ENCODE measurements at places on chromosomes 3 and 15.

DNA sequence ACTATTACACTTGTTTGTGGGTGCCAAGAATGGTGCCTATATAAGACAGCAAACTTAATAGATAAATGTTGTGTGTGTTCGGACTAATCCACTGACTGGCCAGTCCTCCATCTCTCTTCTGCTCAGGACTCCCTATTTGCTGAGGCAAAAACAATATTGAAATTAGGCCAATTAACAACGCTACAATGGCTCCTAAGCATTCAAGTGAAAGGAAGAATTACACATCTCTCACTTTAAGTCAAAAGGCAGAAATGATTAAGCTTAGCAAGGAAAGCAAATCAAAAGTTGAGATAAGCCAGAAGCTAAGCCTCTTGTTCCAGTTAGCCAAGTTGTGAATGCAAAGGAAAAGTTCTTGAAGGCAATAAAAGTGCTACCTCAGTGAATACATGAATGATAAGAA, 126.9 kb downstream of the CCNL1 start:
- no peak for DNase-seq

DNA sequence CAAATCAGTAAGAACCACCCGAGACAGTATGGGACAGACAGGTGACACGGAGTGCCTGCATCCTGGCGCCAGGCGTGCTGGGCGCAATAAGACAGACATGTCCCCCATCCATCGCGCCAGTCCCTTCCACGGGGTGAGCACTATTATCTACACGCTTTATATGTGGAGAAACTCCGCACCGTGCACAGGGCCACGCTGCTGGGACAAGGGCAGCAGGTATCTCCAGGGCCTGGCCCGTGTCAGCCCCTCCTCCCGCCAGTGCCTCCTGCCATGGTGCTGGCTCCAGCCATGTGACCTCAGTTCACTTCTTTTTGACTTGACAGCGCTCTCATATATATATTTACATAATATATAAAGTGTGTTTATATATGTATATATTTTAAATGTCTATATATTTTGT, 42.6 kb downstream of the TNK2 start:
- DNase-seq = no peak

GRCh38 chr3:28841441-28841840, 439.4 kb upstream of the RBMS3 start:
- DNase-seq = no peak

DNA sequence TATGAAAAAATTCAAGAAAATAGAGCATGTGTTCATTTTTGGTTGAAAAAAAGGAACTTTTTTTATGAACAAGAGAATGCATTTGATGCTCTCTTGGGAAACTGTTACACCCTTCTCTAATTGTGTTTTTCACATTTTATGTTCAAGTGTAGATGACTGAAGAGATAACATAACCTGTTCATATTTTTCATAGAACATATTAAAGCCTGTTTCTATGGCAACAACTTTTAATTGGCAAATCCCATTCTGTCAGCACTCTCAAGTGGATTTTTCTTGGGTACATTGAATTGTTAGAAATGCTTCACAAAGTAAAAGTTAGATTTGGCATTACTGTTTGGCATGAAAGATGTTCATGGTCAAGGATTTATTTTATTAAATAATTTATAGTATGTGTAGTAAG, 117.5 kb downstream of the MBNL1 start:
- no peak for DNase-seq

DNA sequence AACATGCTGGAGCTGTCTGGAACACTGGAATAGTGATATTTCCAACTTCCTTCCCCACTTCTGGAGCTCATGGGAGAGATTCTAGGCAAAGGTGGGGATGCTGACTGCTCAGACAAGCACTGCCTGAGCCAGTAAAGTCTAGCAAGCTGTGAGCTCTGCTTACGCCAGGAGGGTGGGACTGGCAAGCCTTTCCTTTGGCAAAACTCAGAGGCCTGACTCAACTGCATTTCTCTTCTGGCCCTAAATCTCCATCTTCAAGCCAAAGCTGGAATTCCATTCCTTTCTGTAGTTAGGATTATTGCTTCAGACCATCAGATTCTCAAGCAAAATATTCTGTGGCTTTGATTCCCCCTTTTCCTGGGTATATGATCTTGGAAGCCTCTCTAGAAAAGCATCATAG, 20.3 kb upstream of the EPB42 start:
- no peak for DNase-seq

DNA sequence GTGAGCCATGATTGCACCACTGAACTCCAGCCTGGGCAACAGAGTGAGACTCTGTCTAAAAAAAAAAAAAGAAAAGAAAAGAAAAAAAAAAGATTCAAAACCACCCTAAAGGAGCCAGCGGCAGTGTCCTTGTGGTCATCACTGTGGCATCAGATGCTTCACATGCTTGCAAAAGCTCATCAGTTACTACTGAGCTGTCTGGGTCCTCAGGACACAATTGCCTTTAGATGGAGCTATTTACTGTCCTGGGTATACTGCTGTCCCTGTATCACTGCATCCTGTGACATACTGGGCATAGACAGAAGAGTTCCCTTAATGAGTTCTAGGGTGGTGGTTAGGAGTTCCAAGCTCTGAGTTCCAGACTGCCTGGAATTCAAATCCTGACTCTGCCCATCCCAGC, 85.8 kb downstream of the LINGO1 start:
- DNase-seq = no peak

- peak; percentile 66 for DNase-seq
Observed at GRCh38 chr3:136042608-136043221, 77.2 kb downstream of the PPP2R3A start.

DNA sequence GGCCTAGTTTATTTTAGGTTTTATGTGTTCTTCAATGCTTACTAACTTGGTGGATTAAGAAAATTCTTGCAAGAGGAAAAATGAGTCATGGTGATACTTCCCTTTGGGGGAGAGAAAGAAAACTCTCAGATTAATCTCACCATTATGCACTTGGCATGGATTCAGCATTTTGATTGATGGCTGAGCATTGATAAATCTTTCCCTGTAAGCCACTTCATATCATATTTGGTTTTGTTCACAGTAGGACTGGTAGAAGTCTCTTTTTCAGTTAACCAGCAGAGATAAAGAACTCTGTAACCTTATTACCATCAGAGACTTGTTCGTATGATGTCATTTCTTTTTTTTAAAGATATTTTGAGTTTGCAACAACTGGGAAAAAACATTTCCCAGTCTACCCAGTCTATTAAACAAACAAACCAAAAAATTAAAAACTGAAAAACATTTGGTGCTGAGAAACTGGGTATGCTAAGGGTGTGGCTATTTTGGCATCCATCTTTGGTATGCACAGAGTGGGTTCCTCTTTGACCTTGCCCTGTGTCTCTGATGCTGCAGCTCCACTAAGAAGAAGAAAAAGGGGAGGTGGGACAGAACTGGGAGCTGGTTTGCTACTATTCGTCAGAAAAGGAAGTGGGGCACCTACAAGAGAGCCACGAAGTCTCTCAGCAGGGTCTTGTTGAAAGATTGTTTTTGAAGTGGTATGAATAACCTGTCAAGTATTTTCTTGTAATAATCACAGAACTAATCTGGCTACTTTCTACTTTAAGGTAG, 17.2 kb downstream of the TMOD3 start:
- DNase-seq = peak; percentile 49

- DNase-seq = peak; percentile 66
Observed at GRCh38 chr3:149401212-149401925, 23.9 kb upstream of the TM4SF1 start.

DNA sequence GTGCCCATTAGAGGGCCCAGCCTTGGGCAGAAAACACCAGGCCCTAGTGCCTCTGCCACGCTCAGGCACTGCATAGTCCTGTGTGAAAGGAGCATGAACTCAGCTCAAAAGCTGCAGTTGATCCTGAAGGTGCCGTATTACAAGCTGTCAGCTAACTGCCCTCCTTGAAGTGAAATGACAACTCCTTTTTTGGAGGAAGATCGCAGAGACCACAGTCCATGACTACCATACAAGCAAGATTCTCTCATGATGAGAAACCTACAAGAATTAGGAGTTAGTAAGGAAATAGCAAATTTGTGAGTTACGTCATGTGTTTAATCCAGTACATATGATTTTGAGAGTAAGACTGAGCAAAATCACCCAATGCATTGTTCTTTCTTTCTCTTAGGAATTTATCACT, 513.9 kb upstream of the NR2F2 start:
- no peak for DNase-seq

GRCh38 chr3:151305060-151305774, 11.4 kb downstream of the GPR87 start:
- peak; percentile 97 for DNase-seq

- DNase-seq = no peak
Observed at GRCh38 chr3:12818773-12819172, 22.3 kb downstream of the CAND2 start.

- no peak for DNase-seq
Observed at GRCh38 chr3:171417137-171417536, 43.1 kb downstream of the TNIK start.

Measured in kidney glomerular epithelial cell (primary cell).